ENCODE measurements at places on chromosomes 13 and 19. TPM values are rescaled to one million over a fixed set of nuclear protein-coding genes. Genes with fewer than 3 reads are reported as not detected.

TMEM238 gene
- 0.35 TPM for total RNA-seq

GRCh38 chr13:75181906-75182305, 300.1 kb downstream of the TBC1D4 start:
- no peaks in the 10 kb centered on the region for H3K36me3 ChIP-seq
- peak; percentile 96 for DNase-seq
- H3K4me3 ChIP-seq: no peak overlapping the region
- H3K27ac ChIP-seq: peak overlapping the region; percentile 65
- H3K4me1 ChIP-seq: peaks cover 32% of the 10 kb centered on the region
- H3K27me3 ChIP-seq: no peaks in the 10 kb centered on the region

- H3K36me3 ChIP-seq: no peaks in the 10 kb centered on the region
- H3K27me3 ChIP-seq: no peaks in the 10 kb centered on the region
- DNase-seq: no peak
- no peaks in the 10 kb centered on the region for H3K4me1 ChIP-seq
Measured at GRCh38 chr19:37991841-37992248, 84.8 kb downstream of the SIPA1L3 start.

GRCh38 chr13:31982540-31982939, 49.0 kb upstream of the FRY start:
- H3K4me1 ChIP-seq: no peaks in the 10 kb centered on the region
- no peak overlapping the region for H3K27ac ChIP-seq
- H3K4me3 ChIP-seq: no peak overlapping the region
- H3K36me3 ChIP-seq: no peaks in the 10 kb centered on the region
- peak; percentile 24 for DNase-seq

DNA sequence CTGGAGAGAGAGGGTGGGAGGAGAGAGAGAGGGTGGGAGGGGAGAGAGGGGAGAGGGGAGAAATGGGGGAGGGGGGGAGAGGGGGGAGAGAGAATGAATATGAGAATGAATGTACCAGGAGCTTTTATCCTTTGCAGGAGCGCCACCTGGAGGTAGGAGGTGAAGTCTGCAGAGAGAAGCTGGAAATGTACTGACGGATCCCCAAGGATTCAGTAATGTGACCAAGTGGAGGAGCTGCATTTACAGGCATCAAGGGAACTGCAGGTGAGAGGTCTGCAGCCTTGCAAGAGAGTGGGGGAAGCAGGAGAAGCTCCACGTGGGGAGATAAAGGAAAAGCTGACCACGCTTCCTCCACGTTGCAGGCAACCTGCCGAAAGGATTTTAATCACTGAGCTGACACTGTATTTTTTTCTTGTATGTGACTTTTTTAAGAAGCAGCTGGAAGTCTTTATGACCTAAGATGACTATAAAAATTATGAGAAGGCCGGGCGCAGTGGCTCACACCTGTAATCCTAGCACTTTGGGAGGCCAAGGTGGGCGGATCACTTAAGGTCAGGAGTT, 33.7 kb downstream of the VSTM1 start:
- no peak overlapping the region for H3K27ac ChIP-seq
- peaks cover 4% of the 10 kb centered on the region for H3K4me1 ChIP-seq
- no peaks in the 10 kb centered on the region for H3K36me3 ChIP-seq
- no peak overlapping the region for H3K4me3 ChIP-seq
- peak; percentile 67 for DNase-seq
- no peaks in the 10 kb centered on the region for H3K27me3 ChIP-seq

- no peaks in the 10 kb centered on the region for H3K36me3 ChIP-seq
- no peaks in the 10 kb centered on the region for H3K27me3 ChIP-seq
Measured at GRCh38 chr13:64256751-64257150, 2841.1 kb upstream of the PCDH20 start.

DNA sequence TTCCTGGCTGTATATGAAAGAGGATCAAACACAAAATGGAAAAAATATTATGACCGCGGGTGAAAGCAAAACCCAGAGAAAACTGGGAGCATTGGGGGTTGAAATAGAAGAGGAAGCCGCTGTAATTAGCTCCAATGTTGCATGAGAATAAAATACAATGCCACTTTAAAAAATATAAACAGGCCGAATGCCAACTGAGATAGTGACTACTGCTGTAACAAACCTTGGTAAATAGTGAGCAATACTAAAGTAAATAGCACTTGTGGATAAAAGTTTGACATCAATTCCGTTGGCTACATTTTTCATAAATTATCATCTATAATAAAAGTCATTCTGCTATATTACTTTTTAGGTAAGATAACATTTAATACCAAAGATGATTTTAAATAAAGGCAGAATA, 395.8 kb upstream of the MIR17HG start:
- no peak for DNase-seq
- no peak overlapping the region for H3K4me3 ChIP-seq
- no peak overlapping the region for H3K27ac ChIP-seq
- no peaks in the 10 kb centered on the region for H3K36me3 ChIP-seq

- DNase-seq: no peak
- no peaks in the 10 kb centered on the region for H3K36me3 ChIP-seq
- H3K27ac ChIP-seq: no peak within 1 kb of the TSS
- H3K4me1 ChIP-seq: no peaks in the 10 kb centered on the region
- no peak within 1 kb of the TSS for H3K4me3 ChIP-seq
Measured at GRCh38 chr13:99971576-99972189, at the start of gene ZIC5. Gene ZIC5, minus strand, starts transcription at chr13:99971767. Its CDS starts 164 bp downstream, at chr13:99971603.

DNA sequence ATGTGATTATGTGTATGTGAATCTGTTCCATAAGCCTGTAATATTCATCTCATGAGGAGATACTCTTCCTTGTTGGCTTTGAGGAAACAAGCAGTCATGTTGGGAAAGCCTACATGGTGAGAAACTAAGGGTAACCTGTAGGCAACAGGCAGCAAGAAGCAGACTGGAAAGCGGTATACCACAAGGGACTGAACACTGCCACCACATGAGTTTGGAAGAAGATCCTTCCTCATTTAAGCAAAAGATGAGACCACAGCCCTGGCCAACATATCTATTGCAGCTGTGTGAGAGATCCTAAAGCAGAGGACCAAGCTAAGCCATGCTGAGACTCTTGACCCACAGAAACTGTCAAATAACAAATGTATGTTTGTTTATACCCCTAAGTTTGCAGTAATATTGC, 134.8 kb downstream of the B3GLCT start:
- no peak for DNase-seq
- H3K36me3 ChIP-seq: no peaks in the 10 kb centered on the region
- H3K4me3 ChIP-seq: no peak overlapping the region
- H3K27ac ChIP-seq: no peak overlapping the region
- no peaks in the 10 kb centered on the region for H3K4me1 ChIP-seq

- no peak overlapping the region for H3K4me3 ChIP-seq
- no peak overlapping the region for H3K27ac ChIP-seq
- H3K27me3 ChIP-seq: no peaks in the 10 kb centered on the region
Measured at GRCh38 chr13:27125357-27126282, 46.0 kb downstream of the USP12 start.

SELENOV gene
- not detected for total RNA-seq

GRCh38 chr13:91133941-91134802, 213.3 kb upstream of the MIR17HG start:
- no peak overlapping the region for H3K4me3 ChIP-seq
- no peaks in the 10 kb centered on the region for H3K4me1 ChIP-seq
- H3K36me3 ChIP-seq: no peaks in the 10 kb centered on the region
- DNase-seq: peak; percentile 63
- H3K27me3 ChIP-seq: peaks cover 2% of the 10 kb centered on the region

DNA sequence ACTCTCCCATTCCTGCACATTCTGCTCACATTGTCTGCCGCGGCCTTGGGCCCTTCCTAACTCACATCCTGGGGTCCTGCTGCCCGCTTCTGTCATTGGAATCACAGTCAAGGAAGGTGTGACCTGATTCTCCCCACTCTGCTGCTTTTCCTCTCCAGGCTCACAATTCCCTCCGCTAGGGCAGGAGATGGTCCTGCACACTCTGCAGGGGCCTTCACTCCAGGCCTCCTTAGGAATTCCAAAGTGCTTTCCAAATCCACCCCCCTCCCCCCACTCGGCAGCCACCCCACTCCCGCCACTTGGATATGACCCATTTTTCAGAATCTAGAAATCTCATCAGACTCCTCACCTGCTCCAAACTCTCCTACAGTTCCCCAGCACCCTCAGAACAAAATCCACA, 3.1 kb upstream of the SLC5A5 start:
- H3K27ac ChIP-seq: no peak overlapping the region
- no peak for DNase-seq
- H3K4me3 ChIP-seq: no peak overlapping the region

DNA sequence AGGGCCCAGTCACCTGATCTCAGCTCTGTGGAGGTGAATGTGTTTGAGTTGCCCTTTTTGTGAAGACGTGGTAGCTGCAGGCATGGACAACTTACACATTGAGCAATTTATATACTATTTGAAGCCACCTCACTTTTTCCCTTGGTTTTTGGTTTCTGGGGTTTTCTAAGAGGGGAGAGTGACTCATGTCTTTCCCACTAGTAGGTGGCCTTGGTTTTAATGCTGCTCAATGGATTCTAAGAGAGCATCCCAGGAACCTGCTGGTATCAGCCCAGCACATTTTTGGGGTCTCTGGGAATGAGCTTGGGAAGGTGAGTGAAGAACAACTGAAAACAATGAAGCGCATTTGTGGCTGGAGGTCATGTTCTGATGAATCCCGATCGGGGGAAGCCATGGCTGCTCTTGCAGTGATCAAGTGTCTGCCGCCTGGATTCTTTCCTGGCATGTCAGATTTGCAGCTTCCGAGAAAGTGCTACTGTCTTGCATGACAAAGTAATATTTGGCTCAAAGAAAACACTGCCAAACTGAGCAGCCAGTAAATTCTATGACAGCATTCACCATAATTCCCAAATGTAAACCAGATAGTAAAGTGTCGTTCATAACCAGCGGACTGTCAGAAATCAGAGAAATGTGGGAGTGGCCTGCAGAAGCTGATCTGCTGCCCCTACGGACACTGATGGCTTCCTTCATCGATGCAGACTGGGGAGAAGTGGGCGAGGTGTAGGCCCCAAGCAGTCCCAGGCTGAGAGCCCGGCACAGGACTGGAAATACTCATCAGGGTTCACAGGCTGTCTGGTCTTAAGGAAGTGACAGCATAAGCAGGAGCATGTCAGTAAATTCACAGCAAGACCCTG, 98.7 kb downstream of the COL4A2 start:
- peaks cover 54% of the 10 kb centered on the region for H3K4me1 ChIP-seq
- H3K4me3 ChIP-seq: no peak overlapping the region
- peaks cover 1% of the 10 kb centered on the region for H3K36me3 ChIP-seq
- H3K27ac ChIP-seq: no peak overlapping the region

PSG5 gene
- not detected for total RNA-seq
